ENCODE measurements at places on chromosomes 1 and 21. TPM values are rescaled to one million over a fixed set of nuclear protein-coding genes. Genes with fewer than 3 reads are reported as not detected.

DNA sequence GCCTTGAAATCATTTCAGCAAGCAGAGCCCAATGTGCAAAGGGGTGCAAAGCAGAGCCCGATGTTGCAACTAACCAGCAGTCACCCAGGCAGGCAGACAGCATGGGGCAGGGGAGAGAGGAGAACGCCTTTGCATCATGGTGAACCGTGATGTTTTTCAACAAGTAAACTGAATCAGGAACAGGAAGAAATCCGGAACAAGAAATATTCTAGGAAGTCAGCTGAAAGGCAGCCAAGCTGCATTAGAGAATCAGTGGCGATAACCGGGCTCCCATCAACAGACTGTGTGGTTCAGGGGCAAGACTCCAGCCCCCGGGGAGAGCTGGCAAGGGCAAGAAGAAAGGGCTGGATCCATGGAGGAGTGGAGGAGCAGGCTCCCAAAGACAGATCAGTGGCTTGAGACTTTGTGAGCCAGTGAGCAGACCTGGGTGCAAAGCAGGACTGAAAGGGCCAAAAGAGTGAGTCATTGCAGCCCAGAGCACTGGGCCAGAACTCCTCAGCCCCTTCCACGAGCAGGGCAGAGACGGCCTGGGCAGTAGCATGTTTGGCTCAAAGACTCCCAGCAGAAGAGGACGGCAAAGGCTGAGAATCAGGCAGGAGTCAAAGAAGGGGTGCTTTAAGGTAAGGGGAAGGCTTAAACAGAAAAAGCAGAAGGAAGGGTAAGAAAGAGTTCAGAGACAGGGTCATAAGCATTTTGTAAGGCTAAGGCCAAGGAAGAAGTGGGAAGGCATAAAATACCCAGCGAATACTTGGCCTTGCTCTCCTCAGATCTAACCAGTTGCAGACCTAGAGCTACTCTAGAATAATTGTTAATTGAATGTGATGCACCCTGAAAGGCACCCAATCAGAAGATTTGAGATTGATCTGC is 155.0 kb downstream of the SETD4 start:
- peaks cover 15% of the 10 kb centered on the region for H3K27me3 ChIP-seq
- H3K4me3 ChIP-seq, result no peak overlapping the region
- peaks cover 20% of the 10 kb centered on the region for H3K4me1 ChIP-seq
- no peak overlapping the region for H3K27ac ChIP-seq

DNA sequence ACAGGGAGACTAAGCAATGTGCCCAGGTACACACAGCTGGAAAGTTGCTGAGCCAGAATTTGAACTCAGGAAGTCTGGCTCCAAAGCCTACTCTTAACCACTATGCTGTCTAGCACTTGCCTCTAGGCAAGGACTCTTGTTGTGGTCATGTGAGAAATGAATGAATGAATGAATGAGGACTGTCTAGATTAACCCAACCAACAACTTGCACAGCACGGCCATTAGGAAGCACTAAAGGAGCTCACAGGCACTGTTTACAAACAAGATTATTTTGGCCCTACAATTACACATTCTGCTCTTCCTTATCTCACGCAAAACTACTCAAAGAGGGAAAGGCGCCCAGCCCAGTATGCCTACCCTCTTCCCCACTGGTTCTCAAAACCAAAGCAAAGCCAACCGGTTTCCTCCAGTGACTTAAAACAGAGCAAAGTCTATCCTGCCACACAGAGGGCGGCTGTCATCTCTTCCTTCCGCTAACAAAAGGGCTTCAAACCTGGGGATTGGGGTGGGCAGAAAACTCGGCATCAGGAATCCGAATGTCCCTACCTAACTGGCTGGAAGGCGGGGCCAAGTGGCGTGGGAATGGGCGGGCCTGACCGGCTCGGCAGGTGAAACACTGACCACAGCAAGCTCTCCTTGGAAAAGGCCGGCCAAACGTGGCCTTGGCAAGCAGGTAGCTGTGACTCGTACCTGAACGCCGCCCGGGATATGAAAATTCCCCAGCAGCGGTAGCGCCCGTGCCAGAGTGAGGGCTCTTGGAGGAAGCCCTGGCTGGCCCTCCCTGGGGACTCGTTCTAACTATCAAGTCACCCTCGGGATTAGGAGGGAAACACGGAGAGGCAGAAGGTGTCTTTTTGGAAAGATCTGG is 948 bp downstream of the STK40 start:
- H3K4me1 ChIP-seq, result peaks cover 52% of the 10 kb centered on the region
- H3K27ac ChIP-seq, result peak overlapping the region; percentile 90
- peak overlapping the region; percentile 90 for H3K4me3 ChIP-seq
- peaks cover 4% of the 10 kb centered on the region for H3K36me3 ChIP-seq
- H3K27me3 ChIP-seq, result no peaks in the 10 kb centered on the region
- no peak for DNase-seq

GRCh38 chr1:207069061-207069460 is 16.0 kb downstream of the PFKFB2 start:
- no peak overlapping the region for H3K4me3 ChIP-seq
- peaks cover 57% of the 10 kb centered on the region for H3K36me3 ChIP-seq
- H3K27me3 ChIP-seq, result no peaks in the 10 kb centered on the region
- H3K4me1 ChIP-seq, result no peaks in the 10 kb centered on the region

- H3K27ac ChIP-seq, result peak overlapping the region; percentile 81
- peaks cover 24% of the 10 kb centered on the region for H3K4me1 ChIP-seq
- no peak for DNase-seq
- H3K4me3 ChIP-seq, result peak overlapping the region; percentile 99
- H3K27me3 ChIP-seq, result no peaks in the 10 kb centered on the region
- no peaks in the 10 kb centered on the region for H3K36me3 ChIP-seq
Observed at GRCh38 chr21:32279377-32279680, 480 bp upstream of the MIS18A start.

DNA sequence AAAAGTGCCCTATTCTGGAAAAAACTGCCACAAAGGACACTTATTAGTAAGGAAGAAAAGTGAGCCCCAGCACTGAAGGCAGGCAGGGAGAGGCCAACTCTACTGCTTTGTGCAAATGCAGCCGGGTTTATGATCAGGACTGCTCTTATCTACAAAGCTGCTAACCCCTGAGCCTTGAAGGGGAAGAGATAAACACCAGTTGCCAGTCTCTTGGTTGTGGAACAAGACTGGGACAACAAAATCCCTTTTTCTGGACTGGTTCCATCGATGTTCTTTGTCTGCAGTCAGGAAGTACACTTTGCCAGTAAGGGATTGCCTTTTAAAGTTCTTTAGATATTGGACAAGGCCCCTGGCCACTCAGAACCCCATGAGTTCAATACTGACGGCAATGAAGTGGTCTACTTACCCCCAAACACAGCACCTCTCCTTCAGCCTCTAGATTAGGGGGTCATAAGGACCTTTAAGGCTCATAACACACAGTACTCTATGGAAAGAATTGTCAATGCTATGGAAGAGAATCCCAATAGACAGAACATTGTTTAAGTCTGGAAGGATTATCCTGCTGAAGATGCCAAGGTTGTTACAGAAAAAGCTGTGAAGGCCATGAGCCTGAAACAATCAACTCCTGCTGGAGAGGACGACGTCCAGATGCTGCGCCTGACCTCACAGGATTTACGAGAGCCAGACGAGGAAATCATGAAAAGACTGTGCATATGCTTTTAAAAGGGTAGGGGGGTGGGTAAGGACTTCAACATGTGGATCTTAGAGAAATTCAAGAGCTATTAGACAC is 43.6 kb downstream of the GNB1 start:
- no peak overlapping the region for H3K4me3 ChIP-seq
- H3K27ac ChIP-seq, result peak overlapping the region; percentile 27
- peaks cover 5% of the 10 kb centered on the region for H3K36me3 ChIP-seq
- DNase-seq, result no peak

DNA sequence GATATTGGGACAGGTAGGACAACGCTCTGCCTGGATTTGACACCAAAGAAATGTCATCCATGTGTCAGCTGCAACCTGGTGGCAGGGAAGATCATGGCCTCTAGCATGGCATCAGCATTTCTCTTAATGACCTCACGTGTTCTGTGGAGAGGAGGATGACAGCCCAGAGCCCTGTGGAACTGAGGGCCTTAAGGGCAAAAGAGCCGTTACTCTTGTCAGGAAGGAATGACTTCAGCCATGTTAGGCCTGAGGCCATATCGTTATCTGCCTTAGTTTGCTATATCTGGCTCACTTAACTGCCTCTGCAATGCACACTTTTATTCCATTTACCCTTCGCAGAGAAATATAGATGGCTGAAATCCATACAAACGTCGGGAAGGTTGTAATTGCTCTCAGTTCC is 83.2 kb upstream of the PBX1 start:
- DNase-seq, result no peak
- peaks cover 5% of the 10 kb centered on the region for H3K27me3 ChIP-seq
- H3K27ac ChIP-seq, result no peak overlapping the region

DNA sequence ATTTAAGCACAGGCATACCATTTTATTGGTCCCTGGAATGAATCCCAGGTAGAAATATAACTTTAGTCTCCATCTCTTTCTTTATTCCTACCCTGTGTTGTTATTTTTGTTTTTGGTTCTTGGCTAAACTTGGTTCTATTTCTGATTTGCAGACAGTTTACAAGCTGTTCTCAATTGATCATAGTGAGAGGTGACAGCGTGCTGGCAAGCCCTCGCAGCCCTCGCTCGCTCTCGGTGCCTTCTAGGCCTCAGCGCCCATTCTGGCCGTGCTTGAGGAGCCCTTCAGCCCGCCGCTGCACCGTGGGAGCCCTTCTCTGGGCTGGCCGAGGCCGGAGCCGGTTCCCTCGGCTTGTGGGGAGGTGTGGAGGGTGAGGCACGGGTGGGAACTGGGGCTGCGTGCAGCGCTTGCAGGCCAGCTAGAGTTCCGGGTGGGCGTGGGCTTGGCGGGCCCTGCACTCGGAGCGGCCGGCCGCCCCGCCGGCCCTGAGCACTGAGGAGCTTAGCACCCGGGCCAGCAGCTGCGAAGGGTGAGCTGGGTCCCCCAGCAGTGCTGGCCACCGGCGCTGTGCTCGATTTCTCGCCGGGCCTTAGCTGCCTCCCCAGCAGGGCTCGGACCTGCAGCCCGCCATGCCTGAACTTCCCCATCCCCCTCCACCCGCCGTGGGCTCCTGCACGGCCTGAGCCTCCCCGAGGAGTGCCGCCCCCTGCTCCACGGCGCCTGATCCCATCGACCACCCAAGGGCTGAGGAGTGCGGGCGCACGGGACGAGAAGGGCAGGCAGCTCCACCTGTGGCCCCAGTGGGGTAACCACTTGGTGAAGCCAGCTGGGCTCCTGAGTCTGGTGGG is 38.7 kb downstream of the SNRPE start:
- H3K27ac ChIP-seq, result no peak overlapping the region
- H3K27me3 ChIP-seq, result no peaks in the 10 kb centered on the region
- H3K4me1 ChIP-seq, result no peaks in the 10 kb centered on the region
- H3K4me3 ChIP-seq, result no peak overlapping the region
- no peak for DNase-seq

DNA sequence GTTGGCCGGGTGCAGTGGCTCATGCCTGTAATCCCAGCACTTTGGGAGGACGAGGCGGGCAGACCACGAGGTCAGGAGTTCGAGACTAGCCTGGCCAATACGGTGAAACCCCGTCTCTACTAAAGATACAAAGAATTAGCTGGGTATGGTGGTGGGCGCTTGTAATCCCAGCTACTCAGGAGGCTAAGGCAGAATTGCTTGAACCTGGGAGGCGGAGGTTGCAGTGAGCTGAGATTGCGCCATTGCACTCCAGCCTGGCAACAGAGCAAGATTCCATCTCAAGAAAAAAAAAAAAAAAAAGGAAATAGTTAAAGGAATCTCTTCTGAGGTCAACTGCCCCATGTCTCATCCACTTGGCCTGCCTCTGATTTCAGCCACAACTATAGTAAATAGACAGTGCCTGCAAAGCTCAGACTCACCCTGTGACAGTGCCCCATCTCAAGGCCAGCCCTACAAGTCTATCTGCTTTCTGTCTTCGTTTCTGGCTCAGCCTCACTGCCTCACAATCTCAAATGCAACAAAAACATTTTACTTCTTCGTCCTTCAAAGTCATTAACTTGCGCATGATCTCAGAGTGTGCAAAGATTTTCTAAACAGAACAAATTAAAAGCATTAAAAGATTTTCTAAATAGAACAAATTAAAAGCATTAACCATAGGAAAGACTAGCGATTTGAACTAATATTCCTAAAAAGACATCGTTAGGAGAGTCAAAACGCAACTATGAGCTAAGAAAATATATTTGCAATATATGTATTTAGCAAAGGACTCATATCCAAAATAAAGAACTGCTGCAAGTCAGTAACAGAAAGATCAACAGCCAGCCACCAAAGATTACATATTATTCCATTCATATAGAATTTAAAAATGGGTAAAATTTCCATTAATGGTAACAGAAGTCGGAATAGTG is 65.0 kb upstream of the PRDX6 start:
- DNase-seq, result no peak
- no peak overlapping the region for H3K4me3 ChIP-seq
- H3K36me3 ChIP-seq, result no peaks in the 10 kb centered on the region
- H3K27me3 ChIP-seq, result no peaks in the 10 kb centered on the region
- H3K27ac ChIP-seq, result no peak overlapping the region
- H3K4me1 ChIP-seq, result no peaks in the 10 kb centered on the region

GRCh38 chr1:114620419-114620818 is 39.0 kb upstream of the BCAS2 start:
- H3K27ac ChIP-seq, result no peak overlapping the region
- H3K36me3 ChIP-seq, result peaks cover 8% of the 10 kb centered on the region

GRCh38 chr1:232968391-232968790 is 18.0 kb downstream of the NTPCR start:
- H3K27ac ChIP-seq, result no peak overlapping the region
- H3K36me3 ChIP-seq, result peaks cover 48% of the 10 kb centered on the region
- H3K4me1 ChIP-seq, result peaks cover 1% of the 10 kb centered on the region
- no peaks in the 10 kb centered on the region for H3K27me3 ChIP-seq
- H3K4me3 ChIP-seq, result no peak overlapping the region

- DNase-seq, result no peak
- H3K4me1 ChIP-seq, result peaks cover 67% of the 10 kb centered on the region
- H3K27me3 ChIP-seq, result no peaks in the 10 kb centered on the region
- peak overlapping the region; percentile 97 for H3K27ac ChIP-seq
Observed at GRCh38 chr1:53737648-53738204, 1.2 kb downstream of the GLIS1 start.

GRCh38 chr1:218409946-218410510 is 64.9 kb downstream of the TGFB2 start:
- no peaks in the 10 kb centered on the region for H3K27me3 ChIP-seq
- DNase-seq, result no peak
- H3K4me1 ChIP-seq, result peaks cover 22% of the 10 kb centered on the region
- H3K4me3 ChIP-seq, result no peak overlapping the region
- H3K27ac ChIP-seq, result peak overlapping the region; percentile 14

Gene KRTAP21-2
- total RNA-seq, result not detected

Gene BSND
- not detected for total RNA-seq

Gene SLFNL1
- 0.29 TPM for total RNA-seq

Gene AMIGO1
- 5.2 TPM for total RNA-seq

Gene CDC7
- 6.6 TPM for total RNA-seq

Data from osteocyte (in vitro differentiated cells).